ENCODE measurements at places on chromosomes 2 and 18.

DNA sequence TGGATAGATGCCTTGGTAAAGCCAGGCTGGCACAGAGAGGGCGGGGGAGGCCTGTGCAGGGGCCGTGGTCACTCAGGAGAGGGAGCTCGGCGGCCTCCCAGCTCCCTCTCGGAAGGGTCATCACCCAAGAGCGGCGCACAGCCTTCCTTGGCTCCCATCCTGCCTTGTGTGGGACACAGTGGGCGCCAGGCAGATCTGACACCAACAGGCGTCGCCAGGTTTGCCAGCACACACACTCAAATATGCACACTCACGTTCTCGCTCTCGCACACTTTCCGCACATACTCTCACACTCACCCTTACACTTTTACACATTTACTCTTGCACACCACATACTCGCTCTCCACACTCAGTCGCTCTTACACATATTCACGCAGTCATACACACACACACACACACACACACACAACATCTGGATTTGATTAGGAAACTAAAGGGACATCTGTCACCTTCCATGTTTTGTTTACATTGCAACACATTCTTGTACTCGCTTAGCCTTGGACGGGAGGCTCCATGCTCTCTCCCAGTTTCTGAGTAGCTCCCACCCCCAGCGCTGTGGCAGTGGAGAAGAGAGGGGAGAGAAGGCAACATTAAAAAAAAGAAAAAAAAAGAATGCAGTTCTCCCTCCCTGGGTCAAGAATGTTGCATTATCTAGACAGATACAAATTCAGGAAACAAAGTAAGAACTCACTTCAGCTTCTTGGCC lies 10.5 kb downstream of the CHMP1B start:
- DNase-seq: no peak

GRCh38 chr2:190277234-190278112 lies 42.2 kb downstream of the HIBCH start:
- DNase-seq: no peak

DNA sequence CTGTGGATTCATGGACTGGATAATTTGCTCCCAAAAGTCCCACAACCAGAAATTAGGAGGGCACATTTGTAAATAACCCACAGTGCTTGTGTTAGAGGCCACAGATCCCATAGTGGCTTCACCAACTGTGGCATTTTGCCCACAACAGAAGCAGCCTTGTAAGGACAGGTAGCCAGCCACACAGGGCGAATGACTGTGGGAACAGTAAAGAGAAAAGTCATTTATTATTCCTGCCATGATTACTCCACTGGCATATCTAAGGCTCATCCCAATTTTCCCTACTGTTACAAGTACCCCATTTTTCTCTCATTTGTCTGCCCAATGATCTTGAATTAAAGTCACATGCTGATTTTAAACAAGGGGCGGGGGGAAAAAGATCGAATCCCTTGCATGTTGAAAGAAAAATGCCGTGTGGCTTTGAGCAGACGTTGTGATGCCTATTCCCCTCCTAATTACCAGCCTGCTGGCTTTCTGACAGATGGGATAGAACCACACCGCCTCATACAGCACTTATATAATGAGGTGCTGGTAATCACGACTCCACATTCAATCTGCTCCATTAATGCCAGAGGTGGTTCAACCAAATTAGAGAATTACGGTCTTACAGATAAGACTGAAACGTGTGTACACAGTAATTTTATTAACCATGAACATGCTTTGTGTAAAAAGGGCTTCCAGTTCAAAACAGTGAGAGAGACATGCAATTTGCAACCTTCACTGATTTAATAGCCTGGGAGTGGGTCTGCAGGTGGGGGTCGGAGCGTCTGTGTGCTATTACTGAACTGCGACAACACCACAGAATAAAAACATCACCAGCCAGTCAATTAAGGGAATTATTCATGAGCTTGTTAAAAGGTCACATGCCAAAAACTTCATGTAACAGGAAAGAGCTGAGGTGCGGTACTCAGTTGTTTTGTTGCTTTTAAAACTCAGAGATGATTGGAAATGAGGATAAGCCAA lies 196.0 kb downstream of the TMEM163 start:
- DNase-seq: no peak

DNA sequence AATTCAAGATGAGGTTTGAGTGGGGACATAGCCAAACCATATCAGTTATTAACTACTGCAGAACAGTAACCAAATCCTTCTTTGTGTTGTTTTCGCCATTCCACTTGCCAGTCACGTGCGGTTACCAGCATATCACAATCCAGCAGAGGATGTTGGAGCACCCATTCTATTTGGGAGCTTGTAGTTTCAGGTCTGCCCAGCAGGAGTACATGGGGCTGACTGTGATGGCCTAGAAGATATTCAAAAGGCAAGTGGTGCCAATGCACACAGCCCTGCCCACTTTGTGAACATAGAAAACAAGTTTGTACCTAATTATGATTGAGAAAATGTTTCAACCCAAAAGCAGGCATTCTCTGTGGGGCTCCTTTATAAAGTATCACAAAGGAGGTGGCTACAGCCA lies 57.0 kb downstream of the ZNF519 start:
- no peak for DNase-seq

All from T follicular helper cell (primary cell).